ENCODE measurements at places on chromosomes 3 and 15.

DNA sequence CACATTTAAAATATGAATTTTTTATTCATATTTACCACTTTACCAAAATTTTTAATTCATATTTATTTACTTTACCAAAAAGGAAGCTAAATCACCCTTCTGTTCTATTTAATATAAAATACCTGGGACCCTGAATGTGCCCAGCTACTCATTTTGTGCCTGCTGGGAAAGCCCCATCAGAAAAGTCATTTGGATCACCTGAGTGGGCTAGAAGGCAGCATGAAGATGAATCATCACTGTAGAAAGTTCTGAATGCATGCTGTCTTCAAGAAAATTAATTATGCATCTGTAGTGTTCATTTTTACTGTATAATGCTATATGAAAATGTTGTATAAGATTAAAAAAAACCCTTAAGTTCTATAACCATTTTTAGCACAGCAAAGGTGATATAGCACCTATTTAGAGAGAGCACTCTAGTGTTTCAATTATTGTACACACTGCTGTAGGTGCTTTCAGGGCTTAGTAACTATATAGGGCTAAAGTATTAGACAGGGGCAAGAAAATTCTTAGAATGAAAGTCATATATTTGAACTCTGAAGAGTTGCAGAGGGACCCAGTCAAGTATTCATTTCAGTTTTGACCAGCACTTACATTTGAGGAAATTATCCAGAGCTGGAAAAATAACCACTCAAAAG, 175.1 kb downstream of the NFKBIZ start:
- DNase-seq: no peak

DNA sequence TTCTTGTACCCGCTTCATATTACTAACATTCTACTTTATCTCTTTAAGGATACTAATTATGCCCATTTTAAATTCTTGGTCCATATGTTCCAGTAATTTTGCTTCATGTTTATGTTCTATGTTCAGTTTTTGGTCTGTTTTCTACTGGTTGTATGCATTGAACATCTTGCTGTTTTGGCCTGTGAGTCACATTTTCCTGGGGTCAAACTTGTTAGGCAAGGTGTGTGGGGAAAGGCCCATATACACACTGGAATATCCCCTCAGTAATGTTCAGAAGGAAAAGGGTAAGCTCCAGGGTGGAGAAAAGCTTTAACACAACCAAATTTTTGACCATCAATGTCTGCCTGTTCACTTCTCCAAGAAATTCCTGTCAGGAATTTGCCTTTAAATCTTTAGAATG, 337.7 kb downstream of the SLC9A9 start:
- DNase-seq: no peak

- no peak for DNase-seq
Measured at GRCh38 chr3:128712848-128713247, 13.1 kb upstream of the RAB7A start.

GRCh38 chr3:157081626-157082210, 78.2 kb downstream of the CCNL1 start:
- peak; percentile 77 for DNase-seq

DNA sequence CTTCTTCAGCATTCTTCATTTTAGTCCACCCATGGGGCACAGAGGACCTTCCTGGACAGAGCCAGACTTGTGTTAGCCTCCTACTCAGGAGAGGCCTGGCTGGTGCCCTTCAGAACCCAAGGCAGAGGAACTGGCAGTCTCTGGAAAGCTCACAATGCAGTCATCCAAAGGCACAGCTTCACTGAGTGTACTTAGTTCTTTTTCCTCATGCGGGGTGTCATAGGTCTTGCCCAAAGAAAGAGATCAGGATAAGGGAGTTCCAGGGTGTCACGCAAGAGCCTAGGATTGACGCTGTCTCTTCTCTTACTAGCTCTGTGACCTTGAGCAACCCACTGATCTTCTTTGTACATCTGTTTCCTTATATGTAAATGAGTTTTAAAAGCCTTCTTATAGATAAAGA, 58.7 kb downstream of the CD200 start:
- DNase-seq: no peak

DNA sequence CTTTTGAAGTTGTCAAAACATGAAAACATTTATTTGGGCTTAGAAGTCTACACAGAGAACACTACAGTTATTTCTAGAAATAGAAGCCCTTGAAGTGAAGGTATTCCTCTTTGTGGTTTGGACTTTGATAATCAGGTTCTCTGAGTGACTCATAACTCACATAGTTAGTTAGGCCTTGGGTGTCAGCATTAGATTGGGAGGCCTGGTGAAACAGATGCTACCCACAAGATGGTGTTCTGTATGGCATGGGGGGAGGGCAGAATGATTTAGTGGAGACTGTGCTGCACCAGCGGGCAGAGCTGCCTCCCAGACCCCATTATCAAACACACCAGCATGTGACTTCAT, 108.9 kb upstream of the ETV5 start:
- DNase-seq: no peak

DNA sequence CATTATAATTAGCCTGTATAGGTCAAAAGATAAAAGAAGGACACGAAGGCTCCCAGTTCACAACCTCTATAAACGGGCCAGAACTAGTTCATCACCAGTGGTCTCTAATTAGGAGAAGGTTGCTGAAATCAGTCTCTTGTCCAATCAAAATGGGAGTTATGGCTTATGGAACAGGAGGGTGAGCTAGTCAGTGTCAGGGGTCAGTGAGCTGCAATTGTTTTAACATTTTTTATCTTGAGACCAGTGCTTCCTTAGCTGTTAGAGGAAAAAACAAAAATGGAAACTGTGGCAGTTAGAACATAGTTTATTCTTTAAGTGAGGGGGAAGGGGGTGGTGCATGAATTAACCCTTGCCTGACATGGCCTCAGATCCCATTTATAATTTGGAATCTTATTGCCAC, 141.7 kb downstream of the KCNMB2 start:
- DNase-seq: no peak

- DNase-seq: no peak
Measured at GRCh38 chr3:156218353-156218744, 98.0 kb downstream of the KCNAB1 start.

- DNase-seq: peak; percentile 83
Measured at GRCh38 chr15:96360581-96361308, 30.2 kb downstream of the NR2F2 start.

DNA sequence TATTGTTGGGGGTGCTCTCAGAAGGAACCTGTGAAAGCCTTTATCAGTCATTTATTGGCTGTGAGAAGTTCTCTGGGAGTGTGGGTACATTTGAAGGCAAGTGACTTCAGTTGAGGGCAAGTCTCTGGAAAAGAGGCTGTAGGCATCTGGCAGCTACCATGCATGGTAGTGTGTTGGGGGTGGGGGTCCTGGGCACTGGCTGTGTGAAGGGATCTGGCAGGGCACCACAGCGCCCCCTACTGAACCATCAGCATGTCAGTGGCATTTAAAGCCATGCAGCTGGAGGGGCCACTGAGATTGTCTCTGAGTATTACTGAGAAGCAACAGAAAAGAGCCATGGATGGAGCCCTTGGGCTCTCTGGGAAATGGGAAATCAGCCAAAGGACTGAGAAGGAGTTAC, 30.6 kb downstream of the CRTAP start:
- no peak for DNase-seq

GRCh38 chr3:21901484-21901883, 150.5 kb upstream of the ZNF385D start:
- DNase-seq: no peak

DNA sequence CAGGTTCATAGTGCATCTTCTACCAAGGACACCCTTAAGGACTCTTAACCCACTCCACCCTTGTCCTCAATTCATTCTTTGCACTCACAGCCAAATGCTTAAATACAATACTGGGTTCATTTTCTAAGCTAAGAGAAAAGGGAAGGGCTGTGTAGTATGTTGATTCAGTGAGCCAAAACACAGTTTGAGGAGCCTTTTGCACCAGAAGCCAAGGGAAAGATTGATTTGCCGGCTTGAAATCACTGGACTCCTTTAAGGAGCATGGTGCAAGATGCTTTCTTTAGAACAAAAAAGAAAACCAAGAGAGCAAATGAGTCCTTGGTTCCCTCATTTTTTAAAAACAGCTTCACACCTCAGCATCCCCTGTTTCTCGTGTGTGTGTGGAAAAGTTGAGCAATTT, 47.8 kb downstream of the BOC start:
- no peak for DNase-seq

DNA sequence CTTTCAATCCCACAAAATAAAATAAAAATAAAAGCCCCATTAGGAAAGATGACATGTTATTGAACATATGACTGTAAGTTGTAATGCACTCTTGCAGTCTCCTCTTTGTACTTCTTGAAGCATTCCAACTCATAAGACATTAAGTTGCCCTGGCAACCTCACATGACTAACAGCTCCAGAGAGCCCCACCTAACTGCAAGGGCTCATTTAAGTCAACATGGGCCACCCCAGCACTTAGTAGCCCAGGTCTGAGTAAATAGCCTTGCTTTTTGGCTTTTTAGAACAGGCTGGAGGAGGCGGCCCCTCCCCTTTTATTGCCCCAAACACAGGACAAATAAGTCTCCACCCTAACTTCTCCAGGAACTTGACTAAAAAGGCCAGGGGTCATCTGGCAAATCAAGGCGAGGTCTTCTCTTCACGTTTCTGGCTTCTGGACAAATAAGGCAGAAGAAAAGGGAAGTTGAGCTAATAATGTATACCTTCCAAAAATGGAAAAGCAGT, 135.1 kb downstream of the TMCO5A start:
- no peak for DNase-seq

DNA sequence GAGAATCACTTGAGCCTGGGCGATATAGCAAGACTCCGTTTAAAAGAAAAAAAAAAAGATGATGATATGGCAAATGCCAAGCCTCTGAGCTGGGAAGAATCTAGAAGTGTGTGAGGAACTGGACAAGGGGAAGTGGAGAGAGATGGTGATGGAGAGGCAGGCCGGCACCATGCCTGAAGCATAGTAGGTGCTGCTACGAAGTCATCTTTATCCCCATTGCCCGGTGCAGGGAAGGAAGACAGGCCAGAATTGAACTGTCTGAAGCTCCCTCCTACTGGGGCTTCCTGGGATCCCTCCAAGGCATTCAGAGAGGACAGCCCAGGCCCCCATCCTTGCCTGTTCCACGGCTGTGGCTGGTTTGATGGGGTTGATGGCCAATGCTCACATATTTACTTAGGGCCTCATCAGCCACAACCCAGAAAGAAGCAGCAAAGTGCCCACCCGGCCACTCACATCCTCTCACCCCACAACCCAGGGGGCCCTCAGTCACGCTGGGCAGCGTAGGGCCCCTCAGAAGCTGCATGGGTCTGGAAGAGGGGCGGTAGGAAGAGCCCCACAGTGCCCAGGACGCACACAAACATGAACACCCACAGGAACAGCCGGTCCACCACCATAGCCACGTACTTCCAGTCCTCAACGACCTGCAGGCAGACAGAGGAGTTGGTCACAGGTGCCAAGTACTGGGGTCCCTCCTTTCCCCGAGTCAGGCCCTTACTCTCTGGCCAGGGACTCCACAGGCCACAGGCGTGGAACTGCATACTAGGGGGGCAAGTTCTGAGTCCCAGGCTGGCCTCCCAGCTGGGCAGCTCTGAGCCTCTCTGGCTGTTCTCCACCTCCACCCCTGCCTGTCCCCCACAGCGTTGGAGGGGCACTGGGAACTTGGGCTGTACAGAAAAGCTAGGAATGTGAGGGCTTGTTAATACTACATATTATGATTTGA, 4.1 kb upstream of the CHRNA3 start:
- no peak for DNase-seq

DNA sequence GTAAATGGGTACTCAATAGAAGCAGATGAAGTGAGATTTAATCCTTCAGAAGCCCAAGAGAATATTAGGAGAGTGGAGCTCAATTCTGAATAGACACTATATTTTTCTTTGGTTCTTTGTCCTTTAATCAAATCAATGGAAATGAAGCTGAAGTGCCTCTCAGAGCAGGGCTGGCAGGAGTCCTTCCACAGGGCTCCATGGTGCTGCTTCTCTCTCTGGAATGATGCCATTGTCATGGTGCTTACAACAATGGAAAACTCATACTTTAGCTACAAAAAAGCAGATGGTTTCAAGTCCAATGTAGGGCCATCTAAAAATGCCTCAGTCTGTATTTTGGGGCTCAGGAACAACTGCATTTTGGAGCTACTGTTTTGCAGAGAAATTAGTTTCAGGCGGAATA, 125.1 kb downstream of the SNRK start:
- no peak for DNase-seq

- no peak for DNase-seq
Measured at GRCh38 chr15:101712078-101712477, 12.2 kb downstream of the TARS3 start.

DNA sequence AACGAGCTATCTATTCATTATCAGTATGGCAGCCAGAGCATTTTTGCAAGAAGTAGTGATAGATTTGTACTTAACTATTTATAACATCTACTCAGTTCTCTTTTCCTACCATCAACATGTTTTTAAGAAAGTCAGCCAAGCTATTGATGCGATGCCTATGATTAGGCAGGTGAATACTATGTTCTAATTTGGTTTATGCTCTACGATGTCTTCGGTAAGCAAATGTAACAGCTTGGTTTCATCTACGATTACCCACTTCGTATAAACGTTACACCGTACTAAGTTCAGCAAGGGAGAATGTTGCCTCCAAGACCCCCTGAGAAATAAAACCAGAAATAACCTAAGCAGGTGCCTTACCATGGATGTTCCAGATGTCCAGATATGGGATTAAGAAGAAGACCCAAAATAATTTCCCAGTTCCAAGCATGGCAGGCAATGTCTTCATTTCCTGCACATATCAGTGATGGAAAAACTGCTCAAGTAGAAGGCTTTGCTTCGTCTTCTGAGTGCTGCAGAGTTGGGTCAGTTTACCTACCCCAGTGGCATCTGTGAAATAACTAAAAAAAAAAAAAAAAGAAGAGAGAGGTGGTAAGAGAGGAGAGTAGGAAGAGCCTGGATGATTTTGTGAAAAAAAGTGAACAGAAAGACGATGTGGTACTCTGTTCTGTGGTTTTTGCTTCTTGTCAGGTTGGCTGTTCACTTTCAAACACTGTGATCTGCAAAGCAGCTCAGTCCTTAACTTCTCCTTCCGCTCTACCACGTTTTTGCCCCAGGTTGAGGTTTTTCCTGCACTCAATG, at the start of gene BTLA:
BTLA (minus strand) TSS at position 559 of the 798 bp plus-strand sequence; CDS start at position 445, 114 bp downstream.
- no peak for DNase-seq

DNA sequence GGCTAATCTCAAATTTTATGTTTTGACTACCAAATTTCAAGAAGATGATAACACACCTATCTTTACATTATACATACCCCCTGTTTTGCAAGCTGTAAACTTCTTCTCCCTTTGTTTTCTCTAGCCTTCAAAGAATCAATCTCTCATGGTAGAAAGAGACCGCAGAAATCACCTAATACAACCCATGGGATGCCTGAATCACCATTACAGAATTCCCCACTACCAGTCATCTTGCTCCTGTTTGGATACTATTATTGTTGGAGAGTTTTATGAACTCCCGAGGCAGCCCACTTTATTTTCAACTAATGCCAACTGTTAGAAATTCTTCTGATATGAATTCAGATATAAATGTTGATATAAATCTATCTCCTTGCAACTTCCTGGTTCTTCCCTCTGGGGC, 110.9 kb downstream of the FRMD5 start:
- DNase-seq: no peak

GRCh38 chr3:22582266-22582665, 620.9 kb upstream of the UBE2E2 start:
- DNase-seq: no peak

GRCh38 chr3:51394541-51394940, 3.5 kb downstream of the RBM15B start:
- no peak for DNase-seq

GRCh38 chr3:176160997-176161396, 1036.3 kb downstream of the TBL1XR1 start:
- DNase-seq: no peak

- DNase-seq: no peak
Measured at GRCh38 chr3:133662278-133662651, 524 bp upstream of the TOPBP1 start.

- DNase-seq: no peak
Measured at GRCh38 chr15:58331560-58331912, 100.3 kb upstream of the LIPC start.

GRCh38 chr3:80553211-80553610, 785.4 kb upstream of the ROBO1 start:
- no peak for DNase-seq

All from right kidney (tissue), 9 donors.